Thoracic aorta (tissue), 2 donors: ENCODE measurements at places on chromosomes 11 and 22.

DNA sequence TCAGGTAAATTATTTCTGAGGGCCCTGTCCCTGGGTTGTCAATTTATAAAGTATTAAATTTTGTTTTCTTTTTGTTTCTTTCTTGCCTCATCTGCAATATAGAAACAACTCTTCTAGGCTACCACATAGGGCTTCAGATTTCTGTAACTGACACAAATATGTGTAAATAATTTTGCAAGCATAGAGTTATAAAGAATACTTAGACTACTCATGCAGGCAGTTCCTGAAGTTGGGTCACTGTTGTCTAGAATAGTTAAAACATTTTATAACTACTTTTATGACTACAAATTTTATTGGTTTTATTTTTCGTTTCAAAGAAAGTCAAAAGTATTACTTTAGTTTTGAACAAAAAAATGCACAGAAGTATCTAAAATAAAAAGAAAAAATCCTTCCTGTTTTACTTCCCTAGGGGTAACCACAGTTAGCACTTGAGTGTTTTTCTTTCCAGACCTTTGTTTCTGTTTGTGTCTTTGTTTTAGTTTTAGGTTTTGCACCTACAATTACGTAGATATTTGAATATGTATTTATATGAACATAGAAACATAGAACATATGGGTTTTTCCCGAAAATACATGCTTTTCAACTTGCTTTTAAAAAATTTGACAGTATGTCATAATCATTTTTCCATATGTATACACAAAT, 12.4 kb upstream of the TMEM123 start:
- no peak for DNase-seq

DNA sequence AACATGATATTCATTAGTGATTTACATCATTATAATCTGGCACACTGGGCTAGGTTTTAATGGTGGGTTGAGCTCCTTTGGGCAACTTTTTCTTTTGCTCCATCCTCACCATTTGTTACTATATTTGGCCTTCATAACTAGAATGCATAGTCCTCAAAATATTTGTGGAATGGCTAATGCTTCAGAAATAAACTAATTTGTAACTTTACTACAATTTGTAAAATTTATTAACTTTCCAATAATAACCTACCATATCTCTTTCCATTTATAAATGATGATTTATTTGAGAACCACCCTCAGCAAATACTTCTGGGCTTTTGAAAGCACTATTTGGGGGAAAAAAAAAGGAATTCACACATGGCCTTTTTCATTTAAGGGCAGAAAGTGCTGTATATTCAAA, 79.7 kb downstream of the LARGE2 start:
- DNase-seq: no peak

DNA sequence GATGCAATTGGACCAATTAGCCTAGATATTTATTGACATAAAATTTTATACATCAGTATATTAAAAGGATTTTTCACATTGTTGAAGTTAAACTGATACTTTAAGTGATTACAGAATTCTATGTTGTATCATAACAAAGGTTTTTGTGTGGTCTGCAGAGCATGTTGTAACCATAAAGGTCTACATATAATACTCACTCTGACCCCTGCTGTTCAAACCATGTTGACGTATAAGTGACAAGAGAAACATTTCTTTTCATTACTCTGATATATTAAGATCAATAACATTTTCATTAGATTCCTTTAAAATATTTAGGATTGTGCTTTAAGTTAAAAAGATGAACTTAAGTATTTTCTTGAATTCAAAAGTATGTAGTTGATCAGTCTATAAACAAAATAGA, 63.9 kb downstream of the GAS2 start:
- DNase-seq: no peak

GRCh38 chr11:102582140-102582539, 43.0 kb downstream of the MMP20 start:
- no peak for DNase-seq

DNA sequence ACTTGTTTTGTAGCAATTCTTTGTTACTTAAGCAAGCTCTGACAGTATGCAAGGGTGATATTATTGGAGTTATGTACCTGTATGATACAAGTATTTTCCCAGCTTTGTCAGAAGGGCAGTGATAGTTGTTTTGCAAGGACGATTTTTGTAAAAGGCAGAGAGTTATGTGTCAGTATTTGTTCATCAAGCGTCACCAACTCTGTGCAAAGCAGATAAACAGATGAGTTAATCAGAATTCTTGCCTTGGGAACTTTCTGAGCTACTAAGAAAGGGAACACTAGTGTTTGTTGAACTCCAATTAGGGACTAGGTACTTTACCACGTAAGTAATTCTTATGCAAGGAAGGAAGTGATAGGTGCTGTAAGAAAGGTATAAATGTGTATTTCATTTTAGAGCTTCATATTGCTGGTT, 1.4 kb downstream of the USP47 start:
- no peak for DNase-seq

DNA sequence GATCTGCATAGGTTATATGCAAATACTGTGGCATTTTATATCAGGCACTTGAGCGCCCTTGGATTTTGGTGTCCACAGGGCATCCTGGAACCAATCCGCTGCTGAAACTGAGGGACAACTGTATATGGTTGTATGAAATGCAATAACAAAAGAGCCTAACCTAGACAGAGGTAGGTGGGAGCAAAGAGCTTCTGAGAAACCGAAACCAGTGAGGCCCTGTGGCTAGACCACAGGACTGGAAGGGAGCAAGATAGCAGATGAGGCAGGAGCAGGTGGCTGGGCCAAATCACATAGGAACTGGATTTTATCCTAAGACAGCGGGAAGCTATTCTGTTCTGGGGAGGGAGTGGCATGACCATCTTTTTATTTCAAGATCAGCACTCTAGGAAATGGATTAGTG, 30.1 kb downstream of the RCN1 start:
- DNase-seq: no peak

DNA sequence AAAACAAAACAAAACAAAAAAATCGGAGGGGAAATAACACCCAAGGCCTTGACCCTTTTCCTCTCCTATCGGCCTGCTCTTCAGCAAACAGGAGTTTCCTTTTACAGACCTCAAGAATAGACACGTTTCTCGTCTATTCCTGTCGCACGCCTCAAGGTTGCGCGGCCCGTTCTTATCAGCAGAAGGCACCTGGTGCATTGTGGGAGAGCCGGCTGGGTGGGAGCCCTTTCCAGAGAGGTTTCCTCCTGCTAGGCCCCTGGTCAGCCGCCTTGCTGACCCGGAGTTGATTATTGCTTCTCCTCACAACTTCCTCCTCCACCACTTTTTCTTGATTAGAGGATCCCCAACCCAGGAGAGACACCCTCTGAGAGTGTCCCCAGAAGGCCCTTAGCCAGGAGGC, 497.3 kb downstream of the MIAT start:
- DNase-seq: no peak

- no peak for DNase-seq
Observed at GRCh38 chr11:63911440-63911839, 5.5 kb downstream of the RCOR2 start.

- no peak for DNase-seq
Observed at GRCh38 chr11:80462211-80462610, 1021.4 kb upstream of the TENM4 start.

- no peak for DNase-seq
Observed at GRCh38 chr11:33000181-33000580, 15.5 kb upstream of the DEPDC7 start.

DNA sequence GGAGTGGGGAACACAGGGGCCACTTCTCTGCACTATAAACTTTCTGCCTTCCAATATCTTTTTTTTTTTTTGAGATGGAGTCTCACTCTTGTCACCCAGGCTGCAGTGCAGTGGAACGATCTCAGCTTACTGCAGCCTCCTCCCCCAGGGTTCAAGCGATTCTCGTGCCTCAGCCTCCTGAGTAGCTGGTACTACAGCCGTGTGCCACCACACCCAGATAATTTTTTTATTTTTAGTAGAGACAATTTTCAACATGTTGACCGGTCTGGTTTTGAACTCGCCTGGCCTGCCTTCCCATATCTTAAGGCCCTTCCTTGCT, 1.7 kb downstream of the SLC3A2 start:
- DNase-seq: no peak

- no peak for DNase-seq
Observed at GRCh38 chr11:1780700-1781592, 17.2 kb upstream of the CTSD start.

GRCh38 chr11:48109046-48109666, 107.5 kb upstream of the OR4B1 start:
- no peak for DNase-seq

- DNase-seq: no peak
Observed at GRCh38 chr22:29727131-29727523, 7.3 kb downstream of the CABP7 start.
